Activated CD4-positive, alpha-beta T cell treated with anti-CD3 and anti-CD28 coated beads, Interleukin-2, amount 50 U/mL, for 48 hours (primary cell): ENCODE measurements at places on chromosomes 7 and 10.
A peak's percentile ranks its signal among the peaks of the same experiment; 100 is the strongest.

- DNase-seq = no peak
These were observed 1227.6 kb downstream of the TYW1 start for GRCh38 chr7:68224041-68224741.

GRCh38 chr7:17371671-17372524 is 73.4 kb downstream of the AHR start:
- DNase-seq = no peak

GRCh38 chr10:124107072-124107471 is 13.7 kb upstream of the CHST15 start:
- no peak for DNase-seq

DNA sequence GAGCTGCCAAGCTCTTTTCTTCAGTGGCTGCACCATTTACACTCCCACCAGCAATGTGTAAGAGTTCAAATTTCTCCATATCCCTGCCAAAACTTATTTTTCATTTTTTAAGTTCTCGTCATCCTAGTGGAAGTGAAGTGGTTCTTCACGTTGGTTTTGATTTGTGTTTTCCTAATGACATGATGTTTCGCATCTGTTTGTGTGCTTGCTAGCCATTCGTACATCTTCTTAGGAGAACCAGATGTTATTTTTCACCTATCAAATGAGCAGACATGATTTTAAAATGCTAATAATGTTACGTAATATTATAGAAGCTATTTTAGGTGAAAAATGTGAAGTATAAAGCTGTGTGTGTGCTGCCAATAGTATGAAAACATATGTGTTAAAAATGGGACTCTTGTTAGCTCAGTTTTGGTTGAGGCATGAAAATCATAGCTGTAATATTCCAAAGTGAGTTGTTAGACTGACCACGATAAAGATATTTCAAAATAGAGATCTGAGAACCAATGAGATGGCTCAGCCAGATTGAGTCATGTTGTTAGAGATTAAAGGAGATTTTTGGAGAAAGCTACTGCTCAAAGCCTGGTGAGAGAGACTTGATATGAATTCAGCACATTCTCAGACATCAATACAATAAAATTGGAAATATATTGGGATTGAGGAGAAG is 25.9 kb upstream of the GALNT11 start:
- DNase-seq = no peak

DNA sequence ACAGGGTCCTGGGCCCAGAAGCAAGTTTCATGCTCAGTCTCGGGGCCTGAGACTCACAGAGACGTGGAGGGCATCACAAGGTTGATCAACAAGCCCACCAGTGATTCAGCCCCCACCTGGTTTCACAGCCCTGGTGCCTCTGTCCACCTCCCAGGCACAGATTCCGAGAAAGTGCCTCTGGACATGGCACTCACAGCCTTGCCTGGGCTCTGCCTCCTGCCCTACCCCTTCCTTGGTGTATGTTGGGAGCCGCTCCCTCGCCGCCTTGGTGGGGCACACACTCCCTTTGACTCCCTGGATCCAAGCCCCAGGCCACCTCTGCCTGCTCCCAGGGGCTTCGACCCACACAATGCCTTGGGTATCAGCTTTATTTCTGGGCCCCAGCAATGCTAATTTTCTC is 200.8 kb upstream of the PPP2R2D start:
- no peak for DNase-seq

DNA sequence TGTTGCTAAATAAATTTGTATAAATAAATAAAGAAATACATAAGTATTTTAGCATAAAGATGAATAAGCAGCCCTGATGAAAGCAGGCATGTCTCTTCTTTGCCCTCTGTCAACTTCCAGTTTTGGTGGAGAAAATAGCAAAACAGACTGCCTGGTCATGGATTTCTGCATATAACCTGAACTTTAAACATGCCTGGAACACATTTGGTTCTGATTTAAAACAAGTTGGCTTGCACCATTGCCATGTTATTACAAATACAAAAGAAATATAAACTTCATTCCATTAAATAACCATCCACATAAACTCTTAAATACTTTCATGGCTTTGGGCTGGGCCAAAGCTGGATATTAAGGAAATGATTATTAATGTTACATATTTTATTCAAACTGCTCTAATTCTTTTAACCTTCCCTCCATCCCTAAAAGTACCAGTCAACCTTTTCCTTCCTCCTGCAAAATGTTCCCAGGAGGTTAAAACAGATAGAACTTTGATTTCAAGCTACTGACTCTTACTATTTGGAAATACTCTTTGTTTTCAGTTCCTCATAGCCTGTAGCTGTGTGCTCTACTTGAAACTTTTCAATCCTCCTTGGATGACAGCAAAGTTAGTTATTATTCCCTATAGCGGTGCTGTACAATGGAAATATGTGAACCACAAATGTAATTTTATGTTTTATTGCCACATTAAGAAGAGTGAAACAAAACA is 96.3 kb downstream of the BICC1 start:
- DNase-seq = no peak

- no peak for DNase-seq
These were observed 102.2 kb upstream of the ANKRD1 start for GRCh38 chr10:91022924-91023699.

GRCh38 chr10:12388671-12389070 is 39.3 kb downstream of the CAMK1D start:
- DNase-seq = no peak

GRCh38 chr7:127393368-127394058 is 1.0 kb upstream of the ZNF800 start:
- DNase-seq = no peak

GRCh38 chr10:2137549-2138174 is 400.3 kb upstream of the ADARB2 start:
- no peak for DNase-seq

- no peak for DNase-seq
These were observed 882 bp downstream of the PDCD11 start for GRCh38 chr10:103397191-103397825.

GRCh38 chr10:102504179-102504975 is 605 bp downstream of the SUFU start:
- DNase-seq = peak; percentile 34

DNA sequence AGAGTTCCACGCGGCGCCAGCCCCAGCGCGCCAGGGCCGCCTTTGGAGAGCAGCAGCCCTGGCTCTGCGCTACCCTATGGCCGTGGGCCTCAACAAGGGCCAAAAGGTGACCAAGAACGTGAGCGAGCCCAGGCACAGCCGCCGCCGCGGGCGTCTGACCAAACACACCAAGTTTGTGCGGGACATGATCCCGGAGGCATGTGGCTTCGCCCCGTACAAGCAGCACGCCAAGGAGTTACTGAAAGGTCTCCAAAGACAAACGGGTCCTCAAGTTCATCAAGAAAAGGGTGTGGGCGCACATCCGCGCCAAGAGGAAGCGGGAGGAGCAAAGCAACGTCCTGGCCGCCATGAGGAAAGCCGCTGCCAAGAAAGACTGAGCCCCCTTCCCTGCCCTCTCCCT is 144.1 kb downstream of the SRPK2 start:
- DNase-seq = no peak

- no peak for DNase-seq
These were observed 423.6 kb downstream of the PHTF2 start for GRCh38 chr7:78222001-78222751.

GRCh38 chr10:11275651-11276050 is 258.0 kb downstream of the CELF2 start:
- no peak for DNase-seq

- DNase-seq = no peak
These were observed 58.5 kb upstream of the IGFBP3 start for GRCh38 chr7:45979275-45980180.

DNA sequence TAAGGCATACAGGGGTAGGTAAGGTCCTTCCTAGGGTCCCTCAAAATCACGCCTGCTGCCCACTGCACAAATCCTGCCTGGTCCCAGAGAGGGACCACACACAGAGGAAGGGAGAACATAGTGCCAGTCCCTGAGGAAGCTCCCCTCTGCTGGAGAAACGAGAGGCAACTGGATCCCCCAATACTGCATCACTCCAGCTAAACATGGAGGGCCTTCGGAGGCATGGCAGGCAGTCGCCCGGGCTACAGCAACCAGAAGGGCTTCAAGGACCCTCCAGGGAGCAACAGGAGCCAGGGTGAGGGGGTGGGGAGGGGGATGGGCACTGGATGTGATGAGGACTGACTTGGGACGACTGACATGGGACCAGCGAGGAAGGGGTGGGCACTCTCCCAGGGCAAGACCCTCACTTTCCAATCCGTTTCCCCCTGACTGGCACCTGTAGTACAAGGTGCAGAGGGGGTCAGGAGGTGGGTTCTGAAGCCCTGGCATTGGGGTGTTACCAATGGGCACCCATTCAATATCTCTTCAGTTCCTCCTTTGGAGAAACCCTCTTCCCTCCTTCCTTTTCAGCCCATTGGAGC is 21.7 kb downstream of the DDIT4 start:
- peak; percentile 37 for DNase-seq

DNA sequence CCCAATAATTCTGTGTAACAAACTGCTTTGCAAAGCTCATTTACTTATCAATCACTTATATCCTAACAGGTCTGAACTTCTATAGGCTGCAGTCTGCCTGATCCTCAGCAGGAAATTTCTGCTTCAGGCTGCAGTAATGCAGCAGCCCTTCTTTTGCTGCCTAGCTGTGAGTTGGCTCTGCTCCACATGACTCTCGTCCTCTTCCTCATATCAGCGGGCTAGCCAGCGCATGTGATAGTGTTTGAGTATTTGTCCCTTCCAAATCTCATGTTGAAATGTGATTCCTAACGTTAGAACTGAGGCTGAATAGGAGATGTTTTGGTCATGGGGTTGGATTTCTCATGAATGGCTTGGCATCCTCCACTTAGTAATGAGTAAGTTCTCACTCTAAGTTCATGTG is 387.8 kb downstream of the SEMA3D start:
- no peak for DNase-seq

- no peak for DNase-seq
These were observed 101.0 kb downstream of the CELF2 start for GRCh38 chr10:11118686-11119085.

DNA sequence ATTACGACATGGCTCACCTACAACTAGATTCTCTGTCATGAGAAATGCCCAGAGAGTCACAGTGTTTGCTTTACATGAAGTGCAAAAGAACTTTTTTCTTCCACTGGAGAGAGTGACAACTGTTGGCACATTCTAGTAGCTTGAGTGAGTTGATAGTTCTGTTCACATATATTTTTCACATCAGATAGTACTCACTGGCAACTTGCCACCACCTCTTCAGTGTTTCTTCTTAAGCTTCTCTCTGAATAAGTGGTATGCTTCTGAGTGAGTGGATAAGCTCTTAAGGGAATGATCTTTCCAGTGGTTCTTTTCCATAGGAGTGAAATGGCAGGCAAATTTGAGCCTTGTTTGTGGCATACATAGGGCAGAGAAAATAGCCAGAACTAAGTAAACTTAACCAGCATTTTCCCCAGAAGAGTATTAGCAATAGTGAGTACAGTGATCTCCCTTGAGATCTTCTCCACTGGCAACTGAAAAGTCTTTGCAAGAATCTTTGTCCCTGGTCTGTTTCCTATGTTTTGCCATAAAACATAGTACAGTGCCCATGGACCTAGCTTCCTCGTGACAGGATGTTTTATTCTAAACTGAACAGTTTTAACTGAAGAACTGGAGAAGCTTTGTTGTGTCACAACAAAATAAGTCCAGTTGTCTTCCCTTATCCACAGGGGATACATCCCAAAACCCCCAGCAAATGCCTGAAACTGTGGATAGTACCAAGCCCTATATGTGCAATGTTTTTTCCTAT is 125.4 kb upstream of the CDK13 start:
- DNase-seq = no peak

- DNase-seq = no peak
These were observed 130.1 kb downstream of the MYO3A start for GRCh38 chr10:26064106-26064505.

GRCh38 chr7:67489881-67490280 is 493.2 kb downstream of the TYW1 start:
- no peak for DNase-seq

- DNase-seq = no peak
These were observed 192.3 kb downstream of the PTPRN2 start for GRCh38 chr7:158395349-158395748.

GRCh38 chr7:141295367-141295895 is 221.6 kb downstream of the TMEM178B start:
- DNase-seq = no peak

- no peak for DNase-seq
These were observed 57.7 kb downstream of the FAM13C start for GRCh38 chr10:59304521-59305097.

GRCh38 chr7:99267481-99267840 is 5.2 kb upstream of the MYH16 start:
- DNase-seq = no peak

- no peak for DNase-seq
These were observed 16.2 kb downstream of the FXYD4 start for GRCh38 chr10:43387678-43388032.

DNA sequence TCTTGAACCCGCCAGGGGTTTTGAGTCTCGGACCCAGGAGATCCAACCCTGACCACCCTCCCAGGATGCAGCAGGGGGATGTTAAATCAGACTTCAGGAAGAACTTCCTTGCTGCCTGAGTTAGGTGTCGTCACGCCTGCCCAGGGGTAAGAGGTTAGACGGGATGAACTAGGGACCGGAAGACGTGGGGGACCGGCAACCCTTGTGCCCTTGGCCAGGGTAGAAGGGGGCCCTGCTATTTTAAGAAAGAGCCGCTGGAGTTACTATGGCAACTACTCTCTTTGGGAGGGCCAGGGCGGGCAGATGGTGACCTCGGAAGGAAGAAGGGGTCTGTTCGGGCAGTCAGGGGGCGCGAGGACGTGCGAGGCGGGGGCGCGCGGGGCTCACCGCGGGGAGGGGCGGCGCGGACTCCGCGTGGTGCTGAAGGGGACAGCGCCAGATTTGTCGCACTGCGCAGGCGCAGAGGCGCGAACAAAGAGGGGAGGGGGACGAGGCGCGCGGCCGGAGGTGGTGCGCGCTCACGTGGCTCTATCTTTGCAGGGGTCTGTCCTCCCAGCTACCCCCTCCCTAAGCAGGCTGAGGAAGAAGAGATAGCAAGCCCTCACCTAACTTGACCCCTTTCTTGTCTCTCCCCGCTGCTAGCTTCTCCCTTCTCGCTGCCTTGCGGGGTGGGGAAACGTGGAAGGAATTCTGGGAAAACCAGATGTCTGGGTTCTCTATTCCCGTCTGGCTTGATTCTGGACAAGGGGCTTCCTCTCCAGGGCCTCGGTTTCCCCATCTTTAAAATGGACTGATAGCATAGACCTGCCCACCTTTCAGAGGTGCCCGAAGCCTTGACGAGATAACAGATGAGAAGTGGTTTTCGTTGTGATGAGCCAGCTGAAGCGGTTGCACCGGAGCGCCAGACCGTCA is 940 bp upstream of the PSD start:
- DNase-seq = peak; percentile 72

- DNase-seq = no peak
These were observed 626 bp downstream of the ZNF804B start for GRCh38 chr7:88760136-88760515.

GRCh38 chr10:70738006-70738760 is 47.0 kb downstream of the TBATA start:
- no peak for DNase-seq

DNA sequence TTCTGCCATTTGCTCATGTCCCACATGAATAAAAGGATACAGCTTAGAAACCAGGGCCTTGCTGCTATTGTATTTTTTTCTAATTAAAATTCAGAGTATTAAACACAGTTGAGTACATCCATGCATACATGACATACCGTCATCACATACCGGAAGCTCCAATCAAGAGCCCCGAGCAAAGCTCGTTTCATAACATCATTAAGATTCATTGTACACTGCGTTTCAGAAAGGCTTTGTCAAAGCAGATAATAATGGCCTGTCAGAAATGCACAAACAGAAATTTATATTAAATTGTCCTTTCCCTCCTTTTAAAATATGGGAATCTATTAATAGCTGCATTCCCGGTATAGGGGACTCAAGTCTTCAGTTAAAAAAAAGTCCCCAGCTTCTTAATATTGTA is 103.4 kb downstream of the PRTFDC1 start:
- DNase-seq = no peak

GRCh38 chr7:32248522-32248921 is 178.3 kb upstream of the PDE1C start:
- DNase-seq = no peak
